ENCODE measurements at places on chromosomes 16 and 17. TPM values are rescaled to one million over a fixed set of nuclear protein-coding genes. Genes with fewer than 3 reads are reported as not detected.
A peak's percentile ranks its signal among the peaks of the same experiment; 100 is the strongest.

DNA sequence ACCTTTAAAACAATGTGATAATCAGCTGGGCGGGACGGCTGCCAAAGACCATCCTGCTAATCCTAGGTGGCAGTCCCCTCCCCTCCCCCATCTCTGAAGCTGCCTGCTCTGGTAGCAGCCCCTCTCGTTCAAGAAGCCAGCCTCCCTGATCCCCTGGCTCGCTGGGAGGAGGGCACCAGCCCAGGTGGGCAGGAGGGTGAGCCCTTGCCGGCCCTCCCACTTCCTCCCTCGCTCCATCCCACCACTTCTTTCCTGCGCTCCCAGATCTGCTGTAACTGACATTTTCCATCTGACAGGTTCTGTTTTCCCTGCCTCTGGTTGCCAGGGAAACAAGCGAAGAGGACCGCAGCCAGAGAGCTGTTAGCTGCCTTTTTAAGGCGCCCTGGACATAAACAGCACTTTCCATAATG is 155.7 kb upstream of the TNRC6C start:
- H3K4me1 ChIP-seq, result no peaks in the 10 kb centered on the region
- no peaks in the 10 kb centered on the region for H3K36me3 ChIP-seq
- H3K27me3 ChIP-seq, result peaks cover 53% of the 10 kb centered on the region
- H3K4me3 ChIP-seq, result no peak overlapping the region
- no peak overlapping the region for H3K27ac ChIP-seq

GRCh38 chr16:29925105-29925756 is 795 bp downstream of the KCTD13 start:
- peak overlapping the region; percentile 91 for H3K4me3 ChIP-seq
- H3K27ac ChIP-seq, result peak overlapping the region; percentile 93
- no peak for DNase-seq

DNA sequence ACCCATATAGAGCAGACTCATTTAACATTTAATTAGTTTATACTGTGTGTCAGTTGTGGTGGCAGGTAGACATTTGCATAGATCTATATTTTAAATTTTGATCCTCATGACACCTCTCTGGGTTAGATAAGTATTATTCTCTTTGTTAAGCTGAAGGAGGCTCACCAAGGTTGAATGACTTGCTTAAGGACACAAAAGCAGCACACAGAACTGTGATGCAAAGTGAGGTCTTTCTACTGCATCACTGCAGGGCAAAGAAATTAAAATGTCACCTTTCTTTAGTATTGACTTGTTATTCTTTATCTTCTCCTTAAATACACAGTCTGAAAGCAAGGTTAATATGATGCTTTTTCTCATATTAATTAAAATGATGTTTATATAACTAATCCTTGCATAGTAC is 8.6 kb upstream of the TOX3 start:
- no peaks in the 10 kb centered on the region for H3K4me1 ChIP-seq
- no peak overlapping the region for H3K27ac ChIP-seq
- DNase-seq, result no peak
- H3K4me3 ChIP-seq, result no peak overlapping the region
- H3K27me3 ChIP-seq, result no peaks in the 10 kb centered on the region

GRCh38 chr17:9821921-9822320 is at the start of gene GSG1L2:
Gene GSG1L2 (minus strand): TSS chr17:9822079. CDS start chr17:9822071, 8 bp downstream.
- DNase-seq, result no peak
- H3K36me3 ChIP-seq, result no peaks in the 10 kb centered on the region
- no peaks in the 10 kb centered on the region for H3K27me3 ChIP-seq
- no peak within 1 kb of the TSS for H3K27ac ChIP-seq

DNA sequence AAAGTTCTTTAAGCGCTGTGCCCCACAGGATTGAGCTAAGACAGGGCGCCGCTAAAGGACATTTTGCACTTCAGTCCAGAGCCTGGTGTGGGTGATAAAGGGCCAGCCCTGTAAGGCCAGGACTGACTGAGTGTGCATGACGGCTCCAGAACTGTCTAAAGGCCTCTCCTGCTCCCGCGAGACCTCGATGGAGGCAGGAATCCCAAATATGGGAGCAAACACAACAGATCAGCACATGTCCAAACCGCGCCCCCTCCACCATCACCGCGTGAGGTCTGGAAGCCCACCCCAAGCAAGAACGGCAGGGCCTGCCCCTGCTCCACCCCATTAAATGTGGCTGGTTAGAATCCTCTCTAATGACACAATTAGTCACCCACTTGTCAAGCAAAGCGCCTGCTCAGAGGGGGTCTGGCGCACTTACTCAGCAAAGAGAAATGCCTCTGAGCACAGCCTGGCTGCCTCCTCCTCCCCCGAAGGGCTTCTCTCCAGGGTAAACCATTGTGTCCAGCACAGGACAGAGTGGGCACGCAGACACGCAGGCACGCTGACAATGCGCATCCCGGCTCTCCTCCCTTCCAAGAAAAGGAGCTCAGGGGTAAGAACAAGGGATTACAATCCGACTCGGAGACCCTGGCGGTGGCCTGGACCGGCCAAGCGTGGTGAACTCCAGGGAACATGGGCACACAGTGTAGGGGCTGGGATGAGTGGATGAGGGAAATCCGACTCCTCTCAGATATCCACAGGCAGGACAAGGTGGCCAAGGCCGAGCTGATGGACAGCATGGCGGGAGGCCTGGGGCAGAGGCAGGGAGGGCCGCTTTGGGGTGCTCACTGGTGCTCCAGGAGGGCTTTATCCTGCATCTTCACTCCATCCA is 1.5 kb downstream of the MXRA7 start:
- H3K27ac ChIP-seq, result no peak overlapping the region
- H3K4me1 ChIP-seq, result peaks cover 35% of the 10 kb centered on the region
- H3K4me3 ChIP-seq, result peak overlapping the region; percentile 42
- H3K27me3 ChIP-seq, result no peaks in the 10 kb centered on the region
- peaks cover 17% of the 10 kb centered on the region for H3K36me3 ChIP-seq

GRCh38 chr16:81519301-81520150 is 74.9 kb downstream of the CMIP start:
- H3K4me3 ChIP-seq, result no peak overlapping the region
- no peak overlapping the region for H3K27ac ChIP-seq
- no peak for DNase-seq
- H3K4me1 ChIP-seq, result peaks cover 19% of the 10 kb centered on the region
- H3K27me3 ChIP-seq, result no peaks in the 10 kb centered on the region

DNA sequence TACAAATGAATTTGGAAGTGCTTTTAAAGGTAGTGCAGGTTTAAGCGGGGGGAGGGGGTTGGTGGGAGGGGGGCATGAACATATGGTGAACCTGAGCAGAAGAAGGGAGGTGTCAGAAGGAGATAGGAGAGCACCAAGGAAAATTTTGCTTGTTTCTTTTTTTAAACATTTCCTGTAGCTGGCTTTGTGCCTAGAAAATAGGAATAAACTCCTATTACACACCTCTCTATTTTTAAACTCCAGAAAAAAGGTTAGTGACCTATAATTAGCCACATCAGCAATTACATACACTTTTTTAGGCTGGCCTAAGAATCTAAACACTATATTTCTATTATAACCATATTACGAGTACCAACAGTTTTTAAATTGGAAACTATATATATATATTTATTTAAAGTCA is 159.1 kb downstream of the SKAP1 start:
- H3K36me3 ChIP-seq, result no peaks in the 10 kb centered on the region
- peak; percentile 31 for DNase-seq
- peaks cover 7% of the 10 kb centered on the region for H3K4me1 ChIP-seq
- no peak overlapping the region for H3K27ac ChIP-seq
- no peaks in the 10 kb centered on the region for H3K27me3 ChIP-seq
- H3K4me3 ChIP-seq, result no peak overlapping the region

LRRC37B gene
- 11.7 TPM for total RNA-seq

PRAC2 gene
- not detected for total RNA-seq

ZNF768 gene
- 41.3 TPM for total RNA-seq

Measured in K562 (cell line).